ENCODE measurements at places on chromosomes 3 and 15.

- no peak for DNase-seq
These were observed 3.8 kb downstream of the DCBLD2 start for GRCh38 chr3:98897701-98898100.

- DNase-seq, result no peak
These were observed 61.7 kb downstream of the SIDT1 start for GRCh38 chr3:113594066-113594465.

- DNase-seq, result no peak
These were observed 31.6 kb downstream of the TIPARP start for GRCh38 chr3:156705761-156706616.

GRCh38 chr15:37133602-37134001 is 33.3 kb upstream of the MEIS2 start:
- no peak for DNase-seq

- no peak for DNase-seq
These were observed 40.7 kb downstream of the STARD9 start for GRCh38 chr15:42616107-42616506.

DNA sequence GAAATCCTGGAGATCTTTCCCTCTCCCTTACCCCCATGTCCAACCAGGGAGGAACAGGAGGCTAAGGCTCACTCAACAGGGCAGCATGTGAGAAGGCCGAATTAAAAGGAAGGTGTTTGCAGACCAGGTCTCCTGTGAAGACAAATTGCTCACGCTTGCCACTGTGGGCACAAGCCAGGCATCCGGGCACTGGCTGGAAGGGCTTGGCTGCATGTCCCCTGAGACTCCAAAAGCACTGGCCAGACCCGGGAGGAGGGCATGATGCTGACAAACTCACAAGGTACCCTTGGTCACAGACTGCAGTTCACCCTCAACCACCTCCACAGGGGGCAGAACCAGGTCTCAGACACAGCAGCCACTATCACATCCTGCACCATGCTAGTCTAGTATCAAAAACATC is 113.7 kb upstream of the NSMCE3 start:
- no peak for DNase-seq

DNA sequence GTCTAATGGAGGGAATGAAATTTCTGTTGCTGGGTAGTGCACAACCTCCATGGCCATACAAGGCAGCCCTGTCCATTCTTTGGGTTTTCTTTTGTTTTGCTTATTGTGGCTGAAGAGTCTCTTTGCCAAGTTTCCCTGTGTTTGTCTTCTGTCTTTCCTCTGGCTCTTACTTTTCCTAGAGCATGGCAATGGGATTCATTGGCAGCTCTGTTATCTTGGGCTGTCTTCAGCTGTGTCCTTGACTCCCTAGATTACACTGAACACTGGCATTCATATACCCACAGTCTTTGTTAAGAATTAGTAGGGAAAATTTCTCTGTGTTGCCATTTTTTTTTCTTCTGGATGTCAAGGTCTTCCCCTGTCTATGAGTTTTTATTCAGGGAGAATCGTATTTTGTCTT is 16.1 kb upstream of the DCBLD2 start:
- no peak for DNase-seq

- DNase-seq, result no peak
These were observed 29.5 kb downstream of the GLB1 start for GRCh38 chr3:33067484-33067883.

DNA sequence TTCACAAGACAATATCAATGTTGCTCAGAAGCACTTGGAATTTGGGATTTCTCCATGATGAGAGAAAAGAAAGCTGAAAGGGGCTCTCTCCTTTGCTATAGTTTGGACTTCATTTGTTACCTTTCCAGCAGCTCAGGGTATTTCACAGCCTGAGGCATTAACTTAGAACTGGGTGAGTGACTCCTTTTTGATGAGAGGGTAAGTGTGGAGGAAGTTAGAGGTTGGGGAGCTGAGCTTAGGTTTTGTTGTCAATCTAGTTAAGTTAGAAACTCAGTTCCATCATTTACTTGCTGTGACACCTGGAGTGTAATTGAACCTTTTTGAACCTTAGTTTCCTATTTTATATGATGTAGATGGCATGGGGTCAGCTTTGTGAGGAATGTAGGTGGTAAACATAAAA is 359.1 kb downstream of the PDCD6IP start:
- no peak for DNase-seq

DNA sequence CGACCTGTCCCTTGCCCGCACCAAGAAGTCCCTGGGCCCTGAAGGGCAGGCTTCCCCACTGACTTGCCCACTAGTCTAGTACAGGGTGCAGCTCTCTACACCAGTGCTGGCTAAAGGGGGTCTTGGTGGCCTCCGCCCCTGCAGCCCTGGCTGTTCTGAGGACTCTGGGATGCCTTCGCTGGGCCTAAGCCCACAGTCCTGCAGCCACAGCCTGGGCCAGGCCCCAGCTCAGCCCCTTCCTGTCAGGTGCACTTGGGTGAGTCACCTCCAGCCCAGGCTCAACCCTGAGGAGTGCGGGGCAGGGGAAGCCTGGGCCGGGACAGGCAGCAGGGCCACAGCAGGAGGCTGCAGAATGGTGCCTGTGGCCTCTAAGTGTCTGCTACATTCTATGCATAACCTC is 971 bp downstream of the C3orf22 start:
- DNase-seq, result no peak

DNA sequence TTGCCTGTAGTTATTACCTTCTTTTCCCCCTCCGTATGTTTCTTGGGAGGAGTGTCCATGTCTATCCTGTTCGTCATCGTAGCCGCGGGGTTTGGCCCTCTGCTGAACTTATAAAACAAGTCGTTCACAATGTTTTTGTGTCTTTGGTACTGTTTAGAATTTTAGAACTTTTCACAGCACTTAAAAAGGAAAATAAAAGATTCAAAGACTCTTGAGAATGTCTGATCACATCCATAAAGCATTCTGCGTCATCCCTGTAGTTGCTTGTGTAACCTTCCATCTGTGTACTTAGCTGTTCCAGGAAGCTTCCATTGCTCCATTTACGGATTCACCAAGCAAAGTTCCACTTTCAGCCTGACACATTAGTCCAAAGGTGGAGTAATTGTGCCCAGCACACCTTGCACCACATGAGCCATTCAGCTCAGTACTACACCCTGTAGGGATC is 677.1 kb upstream of the NR2F2 start:
- DNase-seq, result no peak

GRCh38 chr3:171660188-171660587 is 150.1 kb downstream of the PLD1 start:
- no peak for DNase-seq

DNA sequence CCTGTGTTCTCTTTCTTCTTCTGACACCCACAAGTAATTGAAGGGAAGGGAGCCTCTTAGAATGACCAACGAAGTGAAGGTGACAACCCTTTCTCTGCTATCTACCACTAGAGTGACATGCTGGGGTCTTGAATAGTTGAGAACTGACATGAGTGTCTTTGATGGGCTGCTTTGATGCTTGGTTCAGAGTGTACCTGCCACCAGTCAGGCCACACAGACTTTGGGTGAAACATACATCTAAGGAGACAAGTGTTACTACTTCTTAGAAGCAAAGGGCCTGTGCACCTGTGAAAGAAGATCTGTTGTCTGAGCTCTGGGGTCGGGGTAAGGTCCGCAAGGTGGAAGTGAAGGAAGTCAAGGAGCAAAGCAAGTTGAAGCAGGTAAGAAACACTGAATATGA is 1040.7 kb upstream of the CFAP20DC start:
- no peak for DNase-seq

GRCh38 chr15:32959077-32959476 is 235.4 kb downstream of the FMN1 start:
- no peak for DNase-seq

- DNase-seq, result no peak
These were observed 841.4 kb upstream of the NR2F2 start for GRCh38 chr15:95489103-95489502.

DNA sequence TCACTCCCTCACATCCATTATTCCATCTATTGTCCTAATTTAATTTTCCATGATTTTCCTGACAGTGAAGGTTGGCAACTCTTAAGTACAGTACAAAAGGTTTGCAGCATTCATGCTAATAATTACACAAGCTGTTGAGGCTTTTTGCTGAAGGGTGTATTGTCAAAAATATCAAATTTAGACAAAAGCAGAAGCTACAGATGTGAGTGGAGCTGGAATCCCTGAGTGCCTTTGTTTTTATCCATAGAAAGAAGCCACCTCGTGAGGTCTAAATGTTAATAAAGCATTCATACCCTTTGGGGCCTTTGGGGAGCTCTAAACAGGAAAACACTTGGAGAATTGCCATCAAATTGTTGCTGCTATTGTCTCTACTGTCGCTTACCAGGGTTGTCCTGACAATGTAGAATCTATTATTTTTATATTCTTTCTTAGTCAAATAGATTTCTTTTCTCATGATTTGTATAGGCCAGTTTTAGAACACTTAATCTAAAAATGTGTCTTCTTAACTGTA is 185.8 kb upstream of the ROBO1 start:
- DNase-seq, result no peak

GRCh38 chr3:49076646-49077045 is 17.2 kb downstream of the QRICH1 start:
- no peak for DNase-seq

DNA sequence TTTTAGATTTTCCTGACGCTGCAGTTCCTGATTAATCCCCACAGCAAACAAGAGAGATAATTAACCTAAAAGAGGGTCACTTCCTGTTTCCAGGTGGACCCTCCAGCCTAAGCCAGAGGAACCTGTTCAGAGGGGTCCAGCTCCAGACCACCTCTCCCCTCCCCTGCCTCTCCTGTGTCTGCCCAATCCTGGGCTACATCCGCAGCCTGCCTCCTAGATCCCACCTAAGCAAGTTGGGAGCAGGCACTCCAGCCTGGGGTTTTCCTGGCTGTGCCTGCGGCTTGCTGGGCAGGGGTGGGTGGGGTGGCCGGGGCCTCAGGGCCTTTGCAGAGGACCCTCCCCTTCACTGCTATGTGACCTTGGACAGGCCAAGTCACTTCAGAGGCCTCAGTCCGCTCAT is 178.6 kb upstream of the LINGO1 start:
- no peak for DNase-seq

DNA sequence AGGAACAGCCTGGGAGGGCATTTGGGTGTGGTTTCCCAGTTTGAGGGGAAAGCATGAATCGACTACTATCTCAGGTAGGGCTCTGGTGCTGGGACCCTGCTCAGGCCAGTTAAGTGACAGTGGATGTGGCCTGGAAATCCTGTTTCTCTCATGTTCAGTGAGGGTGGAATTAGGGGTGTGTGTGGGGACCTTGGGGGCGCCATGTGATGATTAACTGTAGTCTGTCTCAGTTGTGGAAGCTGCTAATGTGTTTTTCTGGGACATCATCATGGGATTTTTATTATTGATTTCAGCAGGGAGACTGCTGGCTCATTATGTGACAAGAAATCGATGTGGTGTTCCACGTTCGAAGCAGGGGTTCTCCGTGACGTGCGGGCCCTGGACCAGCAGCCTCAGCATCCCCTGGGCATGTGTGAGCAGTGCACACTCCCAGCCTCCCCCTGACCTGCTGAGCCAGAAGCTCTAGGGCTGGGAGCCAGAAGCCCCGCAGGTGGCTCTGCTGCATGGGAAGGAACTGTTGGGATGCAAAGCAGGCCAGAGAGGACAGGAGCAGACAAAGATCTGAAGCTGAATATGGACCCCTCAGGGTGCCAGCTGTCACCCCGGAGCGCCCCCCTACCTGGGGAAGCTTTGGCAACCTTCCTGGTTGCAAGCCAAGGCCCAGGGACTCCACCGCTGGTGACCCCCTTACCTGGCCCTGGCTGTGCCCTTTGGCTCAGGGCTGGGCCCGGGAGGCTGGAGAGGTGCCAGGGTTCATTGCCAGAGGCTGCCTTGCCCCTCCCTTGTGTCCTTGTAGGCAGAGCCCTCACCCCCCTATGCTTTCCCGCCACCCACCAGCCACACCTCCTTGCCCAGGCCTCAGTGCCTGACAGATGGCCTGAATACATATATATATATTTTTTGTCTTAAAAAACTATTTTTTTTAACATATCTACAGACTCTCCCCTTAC is 149.8 kb downstream of the APBA2 start:
- DNase-seq, result no peak

DNA sequence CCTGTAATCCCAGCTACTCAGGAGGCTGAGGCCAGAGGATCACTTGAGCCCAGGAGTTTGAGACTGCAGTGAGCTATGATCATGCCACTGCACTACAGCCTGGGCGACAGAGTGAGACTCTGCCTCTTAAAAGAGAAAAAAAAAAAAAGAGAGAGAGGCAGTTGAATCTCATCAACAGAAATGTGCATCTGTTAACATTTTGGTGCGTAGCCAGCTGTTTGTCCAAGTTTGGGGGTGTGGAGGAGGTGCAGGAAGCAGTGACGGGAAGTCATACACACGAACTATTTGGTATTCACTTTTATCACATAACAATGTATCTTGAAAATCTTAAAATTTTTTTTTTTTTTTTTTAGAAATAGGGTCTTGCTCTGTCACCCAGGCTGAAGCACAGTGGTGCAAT is 18.2 kb upstream of the CEMIP start:
- DNase-seq, result no peak

GRCh38 chr3:135106445-135106844 is 311.4 kb downstream of the EPHB1 start:
- no peak for DNase-seq

- no peak for DNase-seq
These were observed 308.7 kb downstream of the CHST2 start for GRCh38 chr3:143428294-143428693.

DNA sequence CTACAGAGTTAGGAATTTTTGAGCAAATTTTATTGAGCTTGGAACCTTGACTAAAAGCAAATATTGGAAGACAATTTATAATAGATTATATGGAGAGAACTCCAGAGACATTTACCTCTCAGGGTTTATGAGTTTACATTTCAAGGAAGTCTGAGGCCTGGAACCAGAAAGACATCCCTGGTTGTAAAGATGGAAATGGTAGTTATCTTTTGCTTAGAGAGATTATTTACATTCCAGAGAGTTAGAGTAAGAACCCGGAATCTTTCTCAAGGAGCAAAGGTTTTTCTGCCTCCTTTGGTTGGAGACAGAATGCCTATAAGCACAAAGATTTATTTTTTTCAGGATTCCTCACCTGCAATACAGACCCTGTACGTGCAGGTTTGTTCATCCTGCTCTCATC is 458.1 kb downstream of the TBL1XR1 start:
- no peak for DNase-seq

GRCh38 chr3:87771337-87772192 is 287.2 kb downstream of the CGGBP1 start:
- no peak for DNase-seq

GRCh38 chr3:12363397-12364195 is 74.7 kb downstream of the PPARG start:
- no peak for DNase-seq

- no peak for DNase-seq
These were observed 555 bp downstream of the TM2D3 start for GRCh38 chr15:101651554-101652097.

- no peak for DNase-seq
These were observed 363.7 kb upstream of the EPHA6 start for GRCh38 chr3:96450699-96451098.

GRCh38 chr3:158572766-158573060 is 1.7 kb downstream of the MLF1 start:
- no peak for DNase-seq

GRCh38 chr3:169848741-169849140 is 21.0 kb downstream of the LRRC31 start:
- DNase-seq, result no peak

Data from stimulated activated CD8-positive, alpha-beta memory T cell treated with anti-CD3 and anti-CD28 coated beads, Interleukin-7, amount 100 ng/mL, for 1 hour (primary cell).